ENCODE measurements at places on chromosomes 7 and 10.
A peak's percentile ranks its signal among the peaks of the same experiment; 100 is the strongest.

DNA sequence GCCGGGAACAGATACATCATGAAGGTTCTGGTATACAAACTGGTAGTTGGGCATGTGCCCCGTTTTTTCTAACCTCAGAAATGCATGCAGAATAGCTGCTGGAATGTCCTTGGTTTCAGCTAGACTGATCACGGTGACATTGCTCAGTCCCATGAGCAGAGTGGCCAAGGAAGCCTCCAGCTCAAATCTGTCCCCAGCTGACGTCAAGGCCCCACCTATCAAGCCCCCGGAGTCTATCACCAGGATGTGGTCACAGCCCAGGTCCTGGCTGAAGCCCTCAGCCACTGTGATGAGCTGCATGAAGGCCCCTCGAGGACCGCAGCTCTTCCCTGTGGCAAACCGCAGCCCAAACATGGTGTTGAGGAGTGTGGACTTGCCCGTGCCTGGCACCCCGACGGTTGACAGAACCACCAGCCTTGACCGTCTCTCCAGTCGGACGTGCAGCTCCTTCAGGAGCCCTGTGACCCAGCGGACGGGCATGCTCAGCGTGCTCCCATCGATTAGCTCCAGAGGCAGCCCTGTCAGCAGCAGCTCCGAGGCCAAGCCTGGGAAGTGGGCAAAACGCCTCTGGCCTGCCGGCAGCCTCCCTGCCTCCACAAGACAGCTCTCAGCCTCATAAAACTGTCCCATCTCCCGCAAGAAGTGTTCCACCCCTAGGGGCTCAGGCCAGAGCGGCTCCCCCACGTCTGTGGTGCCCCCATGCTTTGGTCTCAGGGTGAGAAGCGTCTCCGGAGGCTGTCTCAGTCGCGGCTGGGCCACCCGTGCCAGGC, 7.8 kb upstream of the MRPS24 start:
- no peak for DNase-seq

DNA sequence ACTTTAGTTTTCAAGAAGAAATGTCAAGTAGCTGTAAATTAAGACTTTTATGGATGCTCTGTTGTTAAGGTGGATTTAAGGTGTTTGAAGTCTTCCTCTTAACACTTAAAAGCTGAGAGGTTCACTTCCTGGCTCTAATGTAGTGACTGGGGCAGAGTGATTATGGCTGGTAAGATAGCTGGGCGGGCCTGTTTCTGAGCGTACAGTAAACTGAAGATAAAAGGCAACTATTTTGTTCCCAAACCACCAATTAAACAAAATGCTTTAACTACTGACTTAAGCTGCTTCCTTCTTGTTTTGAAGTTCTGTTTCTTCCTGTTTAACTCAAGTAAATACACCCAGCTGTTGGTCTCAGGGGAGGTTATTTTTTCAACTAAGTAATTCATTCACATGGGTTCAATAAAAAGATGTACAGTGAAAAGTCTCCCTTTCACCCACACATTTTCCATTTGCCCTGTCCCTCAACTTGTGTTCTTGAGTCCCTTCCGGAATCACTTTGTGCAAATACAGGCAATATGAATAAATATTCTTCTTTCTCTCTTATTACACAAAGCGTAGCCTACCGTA, 19.3 kb downstream of the VWA2 start:
- no peak for DNase-seq

GRCh38 chr10:26468700-26469099, 30.6 kb downstream of the APBB1IP start:
- DNase-seq: no peak

- DNase-seq: no peak
Measured at GRCh38 chr10:11237571-11237970, 219.9 kb downstream of the CELF2 start.

DNA sequence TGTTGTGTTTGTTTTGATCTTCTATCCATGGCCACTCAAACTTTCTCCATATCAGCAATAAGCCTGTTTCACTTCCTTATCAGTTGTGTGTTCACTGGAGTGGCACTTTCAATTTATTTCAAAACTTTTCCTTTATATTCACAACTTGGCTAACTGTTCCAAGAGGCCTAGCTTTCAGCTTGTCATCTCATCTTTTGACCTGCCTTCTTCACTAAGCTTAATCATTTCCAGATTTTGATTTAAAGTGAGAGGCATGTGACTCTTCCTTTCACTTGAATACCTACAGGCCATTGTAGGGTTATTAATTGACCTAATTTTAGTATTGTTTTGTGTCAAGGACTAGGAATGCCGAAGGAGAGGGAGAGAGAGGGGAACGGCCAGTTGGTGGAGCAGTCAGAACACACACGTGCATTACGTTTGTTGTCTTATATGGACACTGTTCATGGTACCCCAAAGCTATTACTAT, 5.5 kb upstream of the GNAT3 start:
- DNase-seq: no peak

GRCh38 chr10:132458586-132459300, 61.7 kb downstream of the PWWP2B start:
- DNase-seq: peak; percentile 77

GRCh38 chr10:1653321-1653720, 84.0 kb downstream of the ADARB2 start:
- no peak for DNase-seq

DNA sequence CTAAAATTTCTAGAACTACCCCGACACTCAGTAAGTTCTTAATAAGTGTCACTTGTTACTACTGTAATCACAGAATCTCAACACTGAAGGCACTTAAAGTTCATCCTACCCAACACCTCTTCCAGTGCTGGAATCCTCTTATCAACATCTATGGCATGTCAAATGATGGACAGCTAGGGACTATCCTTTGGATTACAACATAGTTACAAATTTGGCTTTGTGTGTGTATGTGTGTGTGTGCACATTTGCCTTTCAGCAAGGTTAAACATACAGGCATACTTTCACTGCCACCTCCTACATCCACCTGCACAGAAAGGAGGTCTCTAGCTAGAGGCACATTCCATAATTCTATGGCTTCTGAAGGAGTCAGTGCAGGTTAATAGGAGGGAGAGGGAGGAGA, 25.8 kb downstream of the PTTG1IP2 start:
- DNase-seq: peak; percentile 8

DNA sequence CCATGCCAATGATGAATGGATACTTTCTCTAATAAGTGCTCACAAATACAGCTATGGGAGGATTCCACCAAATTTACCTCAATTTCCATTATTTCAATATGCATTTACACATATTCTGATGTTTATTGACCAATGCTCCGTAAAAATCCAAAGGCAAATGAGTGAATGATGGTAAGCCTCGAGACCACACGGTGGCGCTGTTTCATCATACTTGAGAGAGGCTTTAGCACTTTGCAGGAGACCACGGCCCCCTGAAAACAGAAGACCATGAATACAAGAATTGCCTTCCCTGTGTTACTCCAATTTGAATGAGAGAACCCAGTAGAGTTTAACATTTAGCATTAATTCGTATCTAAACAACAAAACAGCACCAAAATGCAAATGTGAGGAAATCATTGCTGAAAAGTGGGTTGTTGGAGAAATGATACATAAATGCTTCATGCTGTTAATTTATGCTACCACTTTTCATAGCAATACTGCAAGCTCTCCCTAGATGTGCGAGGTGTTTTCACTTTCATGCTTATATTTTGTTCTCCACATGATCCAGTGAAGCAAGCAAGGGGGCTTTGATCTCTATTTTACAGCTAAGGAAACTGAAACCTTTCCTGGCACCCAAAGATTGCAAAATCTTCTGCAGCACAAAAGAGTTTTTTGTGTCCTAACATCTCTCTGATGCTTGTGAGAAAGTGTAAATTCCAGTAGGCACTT, 35.4 kb downstream of the TRIL start:
- peak; percentile 25 for DNase-seq

DNA sequence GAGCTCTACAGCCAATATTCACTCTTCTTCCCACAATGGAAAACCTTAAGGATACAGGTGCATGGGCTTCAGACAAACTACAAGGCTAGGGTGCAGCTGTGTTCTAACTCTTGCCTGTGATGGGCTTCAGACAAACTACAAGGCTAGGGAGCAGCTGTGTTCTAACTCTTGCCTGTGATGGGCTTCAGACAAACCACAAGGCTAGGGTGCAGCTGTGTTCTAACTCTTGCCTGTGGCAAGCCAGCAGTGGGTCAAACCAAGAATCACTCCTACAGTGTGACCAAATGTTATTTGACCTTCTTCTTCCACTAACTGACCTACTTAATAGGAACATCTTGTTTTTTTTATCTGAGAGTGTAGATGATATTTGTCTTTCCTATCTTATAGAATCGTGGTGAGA, 7.4 kb downstream of the SORCS1 start:
- DNase-seq: no peak

GRCh38 chr7:147173883-147174282, 1057.3 kb downstream of the CNTNAP2 start:
- no peak for DNase-seq

- DNase-seq: no peak
Measured at GRCh38 chr10:100175875-100176274, 10.0 kb downstream of the ERLIN1 start.

GRCh38 chr7:30828591-30828990, 57.4 kb downstream of the MINDY4 start:
- DNase-seq: no peak

DNA sequence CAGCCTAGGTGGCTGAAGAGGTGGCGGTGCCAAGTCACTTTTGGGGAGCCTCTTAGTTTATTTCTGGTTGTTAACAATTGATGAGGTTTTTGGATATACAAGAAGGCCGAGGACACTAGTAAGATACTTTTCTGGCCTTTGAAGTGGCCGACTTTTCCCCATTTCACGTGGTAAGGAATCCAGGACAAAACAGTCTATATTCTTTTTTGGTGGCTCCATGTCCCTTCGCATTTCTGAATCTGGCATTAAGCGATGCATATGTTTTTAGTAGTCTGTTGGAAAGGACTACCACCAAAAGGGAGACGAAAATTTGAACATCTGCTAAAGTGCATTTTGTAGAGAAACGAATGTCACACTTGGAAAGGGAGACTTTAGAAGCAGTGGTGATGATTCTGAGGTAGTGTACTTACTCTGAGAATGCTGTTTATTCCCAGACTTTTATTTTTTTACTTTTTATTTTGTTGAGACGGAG, 1.5 kb downstream of the MLLT10 start:
- DNase-seq: no peak

All from HuH-7.5 (cell line).